ENCODE measurements at places on chromosomes 12 and 14. TPM values are rescaled to one million over a fixed set of nuclear protein-coding genes. Genes with fewer than 3 reads are reported as not detected.
A peak's percentile ranks its signal among the peaks of the same experiment; 100 is the strongest.

DNA sequence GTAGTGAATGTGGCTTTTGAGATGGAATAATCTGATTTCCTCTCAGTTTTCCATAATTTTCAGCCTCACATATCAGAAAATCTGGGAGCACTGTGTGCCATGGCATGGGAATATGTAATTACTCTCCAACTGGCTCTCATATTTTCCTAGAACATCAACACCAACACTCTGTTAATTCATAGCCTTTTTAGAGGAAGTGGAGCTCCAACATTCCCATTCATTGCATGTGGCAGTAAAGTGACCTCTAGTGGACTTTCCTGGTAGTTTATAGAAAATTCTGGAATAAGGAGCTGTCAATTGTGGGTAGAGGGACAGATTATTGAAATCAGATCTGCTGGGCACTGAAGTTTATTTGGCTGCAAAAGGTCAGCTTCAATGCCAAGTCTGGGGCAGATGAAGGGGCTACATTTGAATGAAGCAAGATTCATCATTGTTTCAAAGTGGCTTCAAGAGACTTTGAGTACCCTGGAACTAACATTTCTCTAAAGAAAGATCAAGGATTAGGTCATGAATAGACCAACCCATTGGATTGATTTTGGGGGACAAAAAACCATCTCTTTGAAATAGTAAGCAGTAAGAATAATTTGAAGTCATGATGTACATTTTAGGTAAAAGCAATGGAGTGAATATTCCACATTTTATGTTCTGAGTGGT is 23.6 kb upstream of the USP44 start:
- DNase-seq, result no peak

DNA sequence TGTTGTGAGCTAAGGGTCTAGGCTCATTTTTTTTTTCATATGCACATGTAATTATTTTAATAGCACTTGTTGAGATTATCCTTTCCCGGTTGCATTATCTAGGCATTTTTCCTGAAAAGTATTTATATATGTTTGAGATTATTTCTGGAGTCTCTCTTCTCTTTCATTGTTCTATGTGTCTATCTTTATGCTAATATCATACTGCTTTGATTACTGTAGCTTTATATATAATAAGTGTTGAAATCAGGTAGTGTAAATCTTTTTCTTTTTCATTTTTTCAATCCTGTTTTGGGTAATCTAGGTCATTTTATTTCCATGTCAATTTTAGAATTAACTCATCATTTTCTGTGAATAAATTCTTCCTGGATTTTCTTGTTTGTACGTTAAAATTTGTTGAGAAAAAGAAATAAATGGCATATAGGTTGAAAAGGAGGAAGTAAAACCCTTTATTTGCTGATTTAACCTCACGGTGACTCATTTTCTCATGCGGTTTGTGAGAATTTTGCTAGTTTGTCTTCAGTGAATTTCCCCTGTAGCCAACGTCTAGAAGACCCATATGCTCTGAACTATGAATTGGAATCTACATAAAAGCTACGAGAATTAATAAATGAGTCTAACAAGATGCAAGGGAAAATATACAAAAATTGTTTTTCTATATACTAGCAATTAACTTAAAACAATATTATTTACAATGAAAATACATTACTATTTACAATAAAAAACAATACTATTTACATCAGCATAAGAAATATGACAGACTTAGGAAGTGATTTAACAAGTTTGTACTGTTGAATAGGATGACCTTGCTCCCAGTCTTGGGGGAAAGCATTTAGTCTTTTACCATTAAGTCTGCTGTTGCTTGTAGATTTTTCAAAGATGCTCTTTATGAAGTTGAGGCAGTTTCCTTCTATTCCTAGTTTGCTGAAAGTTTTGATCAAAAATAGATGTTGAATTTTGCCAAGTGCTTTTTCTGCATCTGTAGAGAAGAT is 105.0 kb downstream of the SNAPC1 start:
- no peak for DNase-seq

- DNase-seq, result no peak
Measured at GRCh38 chr14:71183876-71184689, 276.8 kb downstream of the PCNX1 start.

- no peak for DNase-seq
Measured at GRCh38 chr14:68972507-68973218, 6.4 kb downstream of the ACTN1 start.

DNA sequence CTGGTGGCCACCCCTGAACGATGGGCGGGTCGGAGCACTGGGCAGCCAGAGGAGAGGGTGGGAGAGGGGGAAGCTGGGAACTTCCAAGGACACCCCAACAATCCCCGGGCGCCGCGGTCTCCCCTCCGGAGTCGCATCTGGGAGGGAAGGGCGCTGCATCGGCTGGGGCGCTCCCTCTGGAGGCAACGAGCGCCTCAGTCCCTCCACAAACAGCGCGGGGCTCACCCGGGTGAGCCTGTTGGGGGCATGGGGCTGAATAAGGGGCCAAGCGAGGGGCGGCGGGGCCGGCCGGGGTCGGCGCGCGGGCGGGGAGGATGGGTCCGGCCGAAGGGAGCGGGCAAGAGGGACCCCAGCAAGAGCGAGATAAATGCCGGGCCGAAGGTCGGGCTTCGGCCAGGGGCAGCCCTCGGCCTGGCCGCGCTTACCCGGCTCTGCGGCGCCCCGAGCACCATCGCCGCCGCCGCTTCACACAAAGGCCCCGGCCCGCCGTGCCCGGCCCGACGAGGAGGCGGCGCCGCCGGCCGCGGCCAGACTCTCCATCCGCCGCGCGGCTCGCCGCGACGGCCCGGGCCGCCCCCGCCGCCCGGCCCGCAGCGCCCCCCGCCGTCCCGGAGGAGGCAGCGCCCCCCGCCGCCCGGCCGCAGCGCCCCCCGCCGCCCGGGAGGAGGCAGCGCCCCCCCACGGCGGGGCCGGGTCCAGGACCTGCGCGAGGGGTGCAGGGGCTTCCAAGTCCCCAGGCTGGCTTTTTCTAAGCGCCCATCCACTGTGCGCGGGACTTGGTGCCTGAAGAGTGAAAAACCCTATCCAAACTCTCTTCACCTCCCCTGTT is at the start of gene ZBTB39:
Gene ZBTB39, minus strand, starts transcription at position 567 of the 829 bp plus-strand sequence. CDS start 1,629 bp downstream, outside the sequence.
- DNase-seq, result peak; percentile 62

DNA sequence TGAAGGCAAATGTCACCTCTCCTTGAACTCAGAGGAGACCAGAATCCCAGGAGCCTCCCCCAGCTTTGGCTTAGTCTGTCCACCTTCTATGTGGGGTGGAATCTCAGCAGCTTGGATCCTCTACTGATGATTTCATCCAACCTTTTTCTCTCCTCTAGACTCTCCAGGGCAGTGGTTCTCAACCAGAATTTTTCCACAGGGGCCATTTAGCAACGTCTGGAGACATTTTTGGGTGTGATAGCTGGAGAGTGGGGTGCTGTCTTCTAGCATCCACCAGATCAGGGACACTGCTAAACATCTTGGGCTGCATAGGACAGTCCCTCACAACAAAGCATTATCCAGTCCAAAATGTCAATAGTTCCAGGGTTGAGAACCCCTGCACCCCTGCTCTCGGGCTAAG is 4.4 kb upstream of the DDX23 start:
- DNase-seq, result no peak

DNA sequence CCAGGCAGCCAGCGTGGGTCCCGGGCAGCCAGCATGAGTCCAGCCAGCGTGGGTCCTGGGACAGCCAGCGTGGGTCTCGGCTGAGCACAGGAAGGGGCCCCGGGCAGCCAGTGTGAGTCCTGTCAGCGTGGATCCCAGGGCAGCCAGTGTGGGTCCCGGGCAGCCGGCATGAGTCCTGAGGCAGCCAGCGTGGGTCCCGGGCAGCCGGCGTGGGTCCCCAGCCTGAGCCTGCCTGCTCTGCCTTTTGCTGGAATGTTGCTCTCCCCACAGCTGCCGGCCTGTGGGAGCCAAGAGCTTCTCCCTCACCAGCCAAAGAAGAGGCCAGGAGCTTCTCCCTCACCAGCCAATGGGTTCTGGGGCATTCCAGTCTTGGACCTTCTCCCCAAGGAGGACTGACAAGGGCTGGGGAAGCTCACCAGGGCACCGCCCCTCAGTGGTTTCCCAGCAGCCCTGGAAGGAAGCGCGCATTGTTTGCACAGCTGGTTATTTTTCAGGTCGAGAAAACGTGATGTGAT is 15.0 kb upstream of the RFLNA start:
- no peak for DNase-seq

- no peak for DNase-seq
Measured at GRCh38 chr12:31280183-31280582, 45.8 kb downstream of the SINHCAF start.

GRCh38 chr12:42162965-42163364 is 18.3 kb upstream of the GXYLT1 start:
- no peak for DNase-seq

The PPP1CC gene
- polyA plus RNA-seq, result 90.6 TPM

The DCAF5 gene
- 38.9 TPM for polyA plus RNA-seq

The KRT8 gene
- polyA plus RNA-seq, result 227 TPM

The NKX2-1 gene
- not detected for polyA plus RNA-seq

Data from heart left ventricle (tissue), 16 donors.